Astrocyte of the cerebellum (primary cell): ENCODE measurements at places on chromosomes 5 and 9.

DNA sequence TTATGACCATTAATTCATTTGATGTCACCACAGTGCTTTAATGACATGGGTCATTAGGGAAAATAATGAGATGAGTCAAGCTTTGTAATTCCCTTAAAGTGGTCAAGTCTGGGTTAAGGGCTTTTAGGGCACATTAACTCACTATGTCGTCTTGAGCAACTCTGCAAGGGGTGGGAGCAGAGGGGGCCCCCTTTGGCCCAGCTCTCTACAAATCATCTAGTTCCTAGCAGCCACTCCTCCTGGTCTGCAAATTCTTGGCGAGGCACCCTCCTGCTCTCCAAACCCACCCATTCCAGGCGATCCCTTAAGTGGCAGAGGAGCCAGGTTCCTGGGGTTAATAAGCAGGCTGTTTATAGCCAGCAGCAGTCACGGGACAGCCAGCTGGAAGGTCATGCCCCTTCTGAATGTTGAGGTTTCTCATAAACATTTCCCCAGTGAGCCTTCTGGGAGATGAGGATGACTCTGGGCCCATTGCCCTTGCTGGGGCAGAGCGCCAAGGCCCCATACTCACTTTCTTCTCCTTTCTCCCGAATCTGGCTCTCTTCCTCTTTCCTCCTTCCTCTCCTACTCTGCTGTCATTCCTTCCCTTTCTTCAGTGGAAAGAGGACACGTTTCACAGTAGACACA is 14.3 kb upstream of the GPX3 start:
- DNase-seq, result no peak

DNA sequence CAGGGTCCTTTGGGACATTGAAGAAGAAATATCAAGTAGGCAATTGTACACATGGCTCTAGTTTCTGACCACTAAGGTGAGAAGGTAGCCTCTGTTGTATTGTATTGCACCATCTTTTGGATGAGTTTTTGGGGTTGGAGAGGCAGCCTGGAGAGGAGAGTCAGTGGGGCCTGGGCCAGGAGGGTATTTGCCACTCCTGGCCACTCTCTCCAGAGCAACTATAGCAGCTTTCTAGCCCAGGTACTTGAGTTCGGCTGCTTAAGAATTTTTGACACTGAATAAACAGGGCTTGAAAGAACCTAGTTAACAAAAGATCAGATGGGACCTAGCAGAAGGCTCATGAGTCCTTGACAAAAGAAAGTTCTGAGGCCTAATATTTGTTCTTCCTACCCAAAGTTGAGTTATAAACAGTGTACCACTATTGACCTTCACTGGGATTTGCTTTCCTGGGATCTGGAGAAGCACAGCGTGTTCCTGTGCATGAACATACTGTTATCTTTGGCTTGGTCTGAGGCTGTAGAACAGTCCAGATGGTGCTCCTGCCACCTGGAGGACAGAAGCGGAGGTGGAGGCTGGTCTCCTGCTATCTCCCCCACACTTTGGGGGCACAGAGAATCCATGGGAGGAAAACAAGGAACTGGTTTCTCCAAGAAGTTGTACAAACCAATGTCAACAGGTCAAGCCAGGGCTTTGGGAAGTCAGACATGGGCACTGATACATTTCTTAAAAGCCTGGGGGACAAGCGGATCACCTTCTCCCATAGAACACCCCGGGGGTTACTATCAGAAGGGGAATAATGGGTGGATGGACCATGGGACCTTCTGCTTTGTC is 110.4 kb upstream of the LIFR start:
- peak; percentile 42 for DNase-seq

- no peak for DNase-seq
Measured at GRCh38 chr9:85740787-85741094, 1.0 kb downstream of the AGTPBP1 start.

DNA sequence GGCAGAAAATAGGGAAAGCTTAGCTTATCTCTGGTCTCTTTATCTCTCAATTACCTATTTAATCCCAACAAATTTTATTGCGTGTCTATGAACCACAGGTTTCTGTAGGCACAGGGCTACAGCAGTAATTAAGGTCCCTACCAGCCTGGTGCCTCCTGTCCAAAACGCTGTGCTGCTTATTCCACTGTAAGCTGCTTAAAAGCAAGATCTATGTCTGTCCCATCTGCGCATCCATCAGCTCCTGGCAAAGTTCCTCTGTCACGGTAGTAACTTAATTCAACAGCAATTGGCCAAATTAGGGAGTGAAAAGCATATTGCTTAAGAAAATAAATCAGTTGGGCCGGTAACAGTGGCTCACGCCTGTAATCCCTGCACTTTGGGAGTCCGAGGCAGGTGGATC is 235.8 kb upstream of the VLDLR start:
- DNase-seq, result no peak

DNA sequence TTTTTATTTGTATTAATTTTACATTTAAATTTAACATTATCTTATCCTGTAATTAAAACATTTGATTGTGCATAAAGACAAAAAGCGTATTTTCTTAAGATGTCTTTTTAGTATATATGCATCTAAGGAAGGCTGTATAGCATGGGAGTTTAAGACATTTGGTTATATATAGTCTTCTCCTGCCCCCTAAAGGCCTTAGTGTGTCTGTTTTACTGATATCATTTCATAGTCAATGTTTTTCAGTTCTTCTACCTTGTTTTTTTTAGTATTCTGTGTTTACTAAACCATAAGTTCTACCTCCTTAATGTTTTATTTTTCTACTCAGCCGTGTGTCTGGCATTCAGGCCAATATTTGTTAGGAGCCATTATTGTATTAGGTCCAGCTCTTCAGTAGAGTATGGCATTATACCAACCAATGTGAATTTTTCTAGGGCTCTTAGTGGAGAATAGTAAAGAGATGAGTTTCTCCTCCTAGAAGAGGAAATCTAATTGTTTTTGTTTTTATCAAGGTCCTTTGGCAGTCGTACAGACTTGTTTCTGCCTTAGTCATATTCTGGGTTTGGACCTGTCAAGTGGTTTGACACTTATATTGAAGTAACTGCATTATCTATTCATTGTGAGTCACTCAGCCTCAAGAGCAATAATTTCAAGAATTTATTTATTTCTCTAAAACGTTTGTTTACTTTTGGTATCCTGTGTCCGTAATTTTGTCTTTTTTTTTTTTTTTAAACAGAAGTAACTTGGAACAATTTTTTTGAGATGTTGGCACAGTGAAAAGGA is 74.8 kb downstream of the SLF1 start:
- DNase-seq, result no peak

DNA sequence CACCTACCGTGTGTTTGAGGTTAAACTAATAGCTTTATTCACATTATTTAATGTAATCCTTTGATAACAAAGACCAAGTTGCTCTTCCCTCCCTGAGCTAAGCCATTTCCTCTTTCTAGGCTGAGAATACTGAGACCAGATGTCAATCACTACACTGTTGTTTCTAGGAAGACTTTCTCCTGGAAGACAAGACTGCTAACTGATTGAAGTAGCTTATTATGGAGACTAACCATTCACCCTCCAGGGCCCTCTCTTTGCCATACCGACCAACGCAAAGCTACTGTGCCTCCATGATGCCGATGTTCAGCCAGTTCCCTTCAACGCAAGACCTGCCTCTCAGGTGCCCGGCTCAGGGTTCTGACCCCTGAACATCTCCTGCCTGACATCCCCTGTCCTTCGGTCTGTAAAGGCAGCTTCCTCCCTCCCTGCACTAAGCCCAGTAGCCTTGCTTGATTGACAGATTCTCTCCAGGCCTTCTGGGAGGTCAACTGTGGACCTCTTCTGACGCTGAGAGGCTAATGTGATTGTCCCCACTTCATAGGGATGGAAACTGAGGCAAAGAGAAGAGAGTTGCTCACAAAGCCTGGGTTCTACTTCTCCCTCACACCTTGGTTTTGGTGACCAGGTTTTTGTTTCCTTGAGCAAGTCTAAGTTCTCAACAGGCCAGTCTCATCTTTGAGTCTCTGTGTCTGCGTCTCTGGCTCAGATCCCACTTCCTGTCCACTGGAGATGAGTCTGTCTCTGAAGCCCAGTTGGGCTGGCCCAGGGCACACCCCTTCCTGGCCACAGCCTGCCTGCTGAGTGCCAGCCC is 259.7 kb upstream of the IRX2 start:
- no peak for DNase-seq

DNA sequence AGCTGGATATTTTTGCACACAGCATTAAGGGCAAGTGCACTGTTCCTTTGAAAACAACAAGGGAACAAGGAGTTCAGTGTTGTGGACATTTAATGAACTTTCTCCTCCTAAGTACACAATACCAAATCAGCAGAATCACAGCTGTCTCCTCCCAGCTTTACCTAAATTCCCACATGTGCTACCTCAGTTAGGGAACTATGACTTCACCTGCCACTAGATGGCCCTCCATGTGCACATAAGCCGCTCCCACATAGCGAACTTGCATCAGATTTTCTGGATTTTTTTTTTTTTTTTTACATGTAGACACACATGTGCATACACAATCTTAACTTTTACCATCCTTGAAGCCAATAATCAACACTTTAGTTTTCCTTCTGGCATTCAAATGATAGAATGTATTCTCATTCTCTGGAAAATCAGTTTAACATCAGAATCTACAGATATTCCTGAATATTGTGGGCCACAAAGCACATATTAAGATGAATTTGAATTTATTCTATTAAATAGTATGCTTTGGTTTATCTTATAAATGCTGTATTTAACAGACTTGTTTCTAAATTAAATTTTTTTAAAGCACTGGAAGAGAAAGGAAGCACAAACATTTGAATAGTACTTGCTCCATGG is 123.6 kb downstream of the PALM2AKAP2 start:
- peak; percentile 67 for DNase-seq

GRCh38 chr5:57033103-57033502 is 81.2 kb upstream of the MIER3 start:
- no peak for DNase-seq
